B cell (primary cell): ENCODE measurements at places on chromosomes 11 and 22.

DNA sequence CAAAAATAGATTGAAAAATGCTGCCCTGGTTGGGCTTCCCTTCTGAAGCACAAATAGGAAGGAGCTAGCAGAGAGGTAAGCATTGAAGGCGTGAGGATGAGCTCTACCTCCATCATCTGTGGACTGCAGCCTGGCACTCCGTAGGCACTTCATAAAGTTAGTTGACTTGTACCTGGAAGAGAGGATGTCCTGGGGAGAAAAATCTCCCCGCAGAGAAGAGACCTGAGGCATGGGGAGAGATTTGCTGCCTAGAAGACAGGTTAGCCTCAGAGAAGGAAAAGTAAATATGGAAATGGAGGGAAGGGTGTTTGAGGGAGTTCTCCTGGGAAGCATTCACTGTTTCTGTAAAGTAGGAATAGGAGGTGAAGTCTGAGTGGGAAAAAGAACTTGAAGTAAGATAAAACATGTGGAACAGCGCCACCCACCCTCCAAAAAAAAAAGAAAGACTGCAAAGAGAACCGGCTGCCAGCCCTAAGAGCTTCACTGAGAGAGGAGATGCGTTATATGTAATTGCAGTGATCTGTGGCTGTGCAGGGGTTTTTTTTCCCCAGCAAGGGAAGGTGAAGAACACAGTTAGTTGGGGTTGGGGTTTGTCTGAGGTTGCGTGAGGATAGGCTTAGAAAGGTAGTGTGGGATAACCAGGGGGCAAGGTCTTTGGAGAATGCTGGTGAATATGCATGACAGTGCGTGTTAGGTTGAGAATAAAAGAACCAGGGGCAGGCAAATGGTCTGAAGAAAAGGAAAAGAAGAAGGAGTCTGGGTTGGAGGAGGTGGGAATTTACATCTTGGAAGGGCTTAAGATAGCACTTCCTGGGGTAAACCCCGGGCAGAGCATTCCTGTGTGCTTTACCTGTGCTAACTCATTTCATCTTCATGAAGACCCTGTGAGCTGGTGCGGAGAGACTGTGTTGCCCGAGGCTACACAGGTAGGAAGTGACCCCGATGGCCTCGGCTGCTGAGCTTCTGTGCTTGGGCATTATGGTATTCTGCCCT, 16.0 kb downstream of the TNRC6B start:
- no peak for DNase-seq

DNA sequence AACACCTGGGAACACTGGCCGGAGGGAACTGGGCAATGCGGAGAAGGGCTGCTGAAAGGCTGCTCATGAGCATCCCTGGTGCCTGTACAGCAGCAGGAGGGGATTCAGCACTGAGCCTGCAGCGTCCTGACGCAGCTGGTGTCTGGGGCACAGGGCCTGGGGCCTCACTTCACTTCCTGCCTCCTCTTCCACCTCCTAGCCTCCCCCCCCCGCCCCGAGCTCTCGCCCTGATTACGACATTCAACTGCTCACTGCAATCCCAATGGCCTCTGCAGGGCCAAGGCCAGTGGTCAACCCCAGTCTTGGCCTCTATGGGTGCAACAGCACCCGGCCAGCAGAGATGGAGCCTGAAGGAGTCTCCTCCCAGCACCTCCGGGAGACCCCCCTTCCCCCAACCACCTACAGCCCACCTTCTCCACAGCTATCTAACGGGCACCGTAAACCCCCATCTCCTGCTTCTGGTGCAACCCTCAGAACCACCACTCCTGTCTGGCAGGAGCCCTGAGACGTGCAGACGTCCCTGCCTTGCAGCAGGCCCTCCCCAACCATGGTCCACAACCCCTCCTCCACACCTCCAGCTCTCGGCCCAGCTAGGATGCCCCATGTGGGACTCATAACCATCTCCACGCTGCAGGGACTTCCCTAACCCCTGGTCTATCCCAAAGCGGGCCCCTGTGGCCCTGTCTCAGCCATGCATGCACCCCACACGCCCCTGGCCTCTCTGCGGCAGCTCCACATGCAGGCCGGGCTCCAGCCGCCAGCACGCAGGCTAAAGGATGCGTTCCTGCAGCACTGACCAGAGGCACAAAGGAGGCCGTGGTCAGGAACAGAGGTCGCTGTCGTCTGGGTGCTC, 38.2 kb downstream of the BRD1 start:
- DNase-seq, result no peak

- peak; percentile 92 for DNase-seq
Measured at GRCh38 chr11:128624269-128625175, 37.2 kb upstream of the ETS1 start.

DNA sequence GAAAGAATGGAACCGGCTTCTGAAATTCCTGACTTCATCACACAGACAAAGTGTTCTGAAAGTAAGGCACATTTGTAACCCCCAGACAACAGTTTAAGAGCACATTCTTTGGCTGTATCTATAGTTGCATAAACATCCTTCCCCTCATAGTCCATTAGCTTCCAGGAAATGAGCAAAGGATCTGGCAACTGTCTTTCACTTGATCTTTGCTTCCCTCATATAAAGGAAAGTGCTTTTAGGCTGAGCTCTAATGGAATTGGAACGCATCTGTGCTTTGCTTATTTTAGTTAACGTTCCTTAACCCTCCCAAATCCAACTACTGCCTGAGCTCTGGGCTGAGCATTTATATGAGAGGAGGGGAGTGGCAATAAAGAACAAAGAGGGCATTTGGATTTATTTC, 76.9 kb upstream of the API5 start:
- DNase-seq, result no peak

DNA sequence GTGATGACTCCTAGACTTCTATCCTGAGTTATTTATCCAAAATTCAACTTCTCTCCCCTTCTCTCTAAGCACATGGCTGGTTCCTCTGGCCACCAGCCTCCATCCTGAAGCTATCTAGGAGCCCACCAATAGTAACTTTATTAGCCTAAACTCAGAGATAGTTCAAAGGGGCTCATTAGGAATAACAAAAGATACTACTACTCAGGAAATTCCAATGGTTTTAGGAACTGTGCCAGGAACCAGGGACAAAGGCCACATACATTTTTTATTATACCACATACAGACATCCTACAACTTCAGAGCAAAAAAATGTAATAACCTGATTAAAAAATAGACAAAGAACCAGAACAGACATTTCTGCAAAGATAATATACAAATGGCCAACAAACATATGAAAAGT, 27.9 kb downstream of the SLC25A17 start:
- DNase-seq, result no peak

- DNase-seq, result peak; percentile 54
Measured at GRCh38 chr11:63906585-63906984, 10.4 kb downstream of the RCOR2 start.

DNA sequence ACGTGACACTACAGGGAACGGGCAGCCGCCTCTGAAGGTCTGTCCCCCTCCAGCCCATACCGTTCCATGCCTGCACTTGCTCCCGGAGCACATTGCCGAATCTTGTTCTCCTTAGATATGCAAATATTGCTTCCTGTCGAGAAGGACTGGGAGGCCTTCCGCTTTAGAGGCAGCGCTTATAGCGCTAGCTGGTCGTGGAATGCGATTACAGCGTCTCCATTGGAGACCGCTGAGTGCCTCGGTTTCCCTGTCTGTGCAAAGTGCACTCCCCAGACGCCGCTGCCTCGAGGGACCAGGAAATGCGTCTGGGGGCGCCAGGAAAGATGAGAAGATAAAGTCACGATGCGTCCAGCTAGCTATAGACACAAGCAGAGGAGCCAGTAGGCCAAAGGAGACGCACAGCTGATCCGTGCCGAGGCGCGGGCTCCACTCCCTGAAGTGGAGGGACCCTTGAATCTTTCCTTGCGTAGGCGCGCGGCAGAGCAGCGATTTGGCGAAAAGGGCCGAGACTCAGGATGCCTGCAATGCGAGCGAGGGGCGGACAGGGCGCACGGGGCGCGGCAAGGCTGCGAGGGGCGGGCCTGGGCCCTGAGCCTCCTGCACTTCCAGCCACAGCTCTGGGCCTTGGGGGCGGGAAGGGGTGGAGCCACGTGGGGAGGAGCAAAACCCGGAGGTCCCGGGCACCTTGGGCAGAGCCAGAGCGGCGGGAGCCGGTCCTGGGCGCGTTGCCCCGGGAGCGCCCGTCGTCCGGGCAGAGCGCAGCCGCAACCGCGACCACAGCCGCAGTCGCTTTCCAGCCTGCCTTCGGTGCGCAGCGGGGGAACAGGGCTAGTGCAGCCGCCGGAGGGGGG, at the start of gene RASSF10:
Gene RASSF10, plus strand, starts transcription at position 692 of the 851 bp plus-strand sequence. CDS start 261 bp downstream, outside the sequence.
- DNase-seq, result no peak
